ENCODE measurements at places on chromosomes 6 and 20.

- no peak for DNase-seq
These were observed 1.1 kb upstream of the PSMB8 start for GRCh38 chr6:32844839-32845383.

GRCh38 chr20:60271597-60271996, 313.4 kb downstream of the CDH26 start:
- DNase-seq = peak; percentile 36

GRCh38 chr20:3753098-3753497, 14.5 kb downstream of the ADISSP start:
- DNase-seq = peak; percentile 79

DNA sequence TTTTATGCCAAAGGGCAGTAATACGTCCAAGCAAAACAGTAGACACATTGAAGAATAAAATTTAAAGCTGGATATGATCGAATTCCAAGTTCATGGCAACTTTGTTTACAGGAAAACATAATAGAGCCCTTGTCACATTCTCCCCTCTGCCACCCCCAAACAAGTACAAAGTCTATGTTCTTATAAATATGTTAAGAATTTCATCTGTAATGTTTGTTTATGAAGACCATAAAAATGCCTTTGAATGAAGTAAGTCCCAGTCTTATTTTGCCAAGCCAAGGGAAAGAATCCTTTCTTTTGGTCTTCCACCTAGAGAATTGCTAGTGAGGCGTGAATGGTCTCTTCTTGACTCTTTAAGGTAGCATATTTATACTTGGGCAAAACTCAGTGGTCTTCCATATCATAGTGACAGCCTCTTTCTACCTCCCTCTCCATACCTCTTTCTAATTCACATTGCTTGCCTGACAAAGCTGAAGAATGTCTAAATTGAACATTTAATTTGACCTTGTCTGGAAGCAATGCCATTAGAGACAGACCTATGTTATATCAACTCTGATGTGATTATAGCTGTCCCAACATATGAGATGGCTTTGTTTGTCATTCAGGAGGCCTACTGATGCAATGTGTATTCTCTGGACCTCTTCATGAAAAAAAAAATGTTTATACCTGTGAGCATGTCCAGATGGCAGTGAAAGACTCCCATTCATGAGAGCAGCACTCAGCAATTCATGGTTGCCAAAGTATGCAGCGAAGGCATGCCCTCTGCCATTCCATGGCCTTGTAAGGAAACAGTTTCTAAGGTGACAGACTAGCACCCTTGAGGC, 70.6 kb upstream of the CCN2 start:
- no peak for DNase-seq

- DNase-seq = no peak
These were observed 18.5 kb upstream of the PHACTR3 start for GRCh38 chr20:59585714-59586409.

DNA sequence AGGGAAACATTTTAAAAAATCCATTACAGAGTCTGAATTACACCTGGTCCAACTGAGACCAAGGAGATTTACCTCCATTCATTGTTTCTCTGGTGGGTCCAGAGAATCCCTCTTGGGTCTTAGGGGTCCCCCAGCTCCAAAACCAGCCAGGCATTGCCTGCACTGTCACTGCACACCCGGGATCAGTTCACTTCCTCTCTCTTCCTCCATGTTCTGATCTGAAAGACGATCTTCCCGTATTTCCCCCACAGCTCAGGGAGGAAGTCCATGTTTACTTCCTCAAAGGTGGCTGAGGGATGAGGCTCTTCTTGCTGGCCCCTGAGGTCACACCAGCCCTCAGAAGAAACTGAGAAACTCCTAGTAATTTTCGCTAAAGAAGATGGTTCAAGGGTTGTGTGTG, 159.7 kb downstream of the BMP7 start:
- no peak for DNase-seq

GRCh38 chr20:2617099-2617714, 35.2 kb upstream of the NOP56 start:
- DNase-seq = no peak

- peak; percentile 82 for DNase-seq
These were observed 25.2 kb downstream of the TBPL1 start for GRCh38 chr6:133977983-133978895.

GRCh38 chr6:45483021-45483420, 105.3 kb upstream of the SUPT3H start:
- peak; percentile 96 for DNase-seq

DNA sequence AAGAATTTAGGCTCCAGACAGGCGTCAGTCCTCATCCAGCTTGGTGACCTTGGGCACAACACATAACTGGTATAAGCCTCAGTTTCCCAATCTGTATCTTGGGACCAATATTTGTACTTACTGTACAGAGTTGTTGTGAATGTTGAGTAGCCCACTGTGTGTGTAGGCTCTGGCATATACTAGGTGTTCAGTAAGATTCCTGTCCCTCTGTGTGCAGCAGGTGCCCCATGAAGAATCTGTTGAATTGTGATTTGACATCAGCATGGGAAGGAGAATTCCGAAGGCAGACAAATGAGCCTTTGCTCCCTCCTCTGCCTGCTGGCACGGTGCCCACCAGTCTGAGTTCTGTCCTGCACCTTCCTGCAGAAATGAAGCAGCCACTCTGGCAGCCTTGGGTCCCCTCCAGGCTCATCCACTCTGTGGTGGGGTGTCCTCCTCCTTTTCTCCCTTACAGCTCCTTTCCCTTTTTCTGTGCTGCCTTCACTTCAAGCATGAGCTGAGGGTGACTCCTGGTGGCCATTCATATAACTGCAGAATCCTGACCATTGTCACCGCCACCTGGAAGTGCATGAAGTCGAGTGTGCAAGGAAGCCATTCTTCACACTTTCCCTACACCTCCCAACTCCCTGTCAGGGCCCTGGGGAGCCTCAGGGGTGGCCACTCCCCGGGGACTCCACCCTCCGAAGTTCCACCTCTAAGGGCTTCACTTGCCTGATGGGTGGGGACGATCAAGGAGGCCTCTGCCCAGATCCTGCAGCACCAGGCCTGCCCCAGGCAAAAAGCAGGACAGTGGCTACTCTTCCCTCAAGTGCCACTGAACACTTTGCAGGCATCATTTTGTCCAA, 48.2 kb downstream of the MRPL14 start:
- DNase-seq = peak; percentile 74

DNA sequence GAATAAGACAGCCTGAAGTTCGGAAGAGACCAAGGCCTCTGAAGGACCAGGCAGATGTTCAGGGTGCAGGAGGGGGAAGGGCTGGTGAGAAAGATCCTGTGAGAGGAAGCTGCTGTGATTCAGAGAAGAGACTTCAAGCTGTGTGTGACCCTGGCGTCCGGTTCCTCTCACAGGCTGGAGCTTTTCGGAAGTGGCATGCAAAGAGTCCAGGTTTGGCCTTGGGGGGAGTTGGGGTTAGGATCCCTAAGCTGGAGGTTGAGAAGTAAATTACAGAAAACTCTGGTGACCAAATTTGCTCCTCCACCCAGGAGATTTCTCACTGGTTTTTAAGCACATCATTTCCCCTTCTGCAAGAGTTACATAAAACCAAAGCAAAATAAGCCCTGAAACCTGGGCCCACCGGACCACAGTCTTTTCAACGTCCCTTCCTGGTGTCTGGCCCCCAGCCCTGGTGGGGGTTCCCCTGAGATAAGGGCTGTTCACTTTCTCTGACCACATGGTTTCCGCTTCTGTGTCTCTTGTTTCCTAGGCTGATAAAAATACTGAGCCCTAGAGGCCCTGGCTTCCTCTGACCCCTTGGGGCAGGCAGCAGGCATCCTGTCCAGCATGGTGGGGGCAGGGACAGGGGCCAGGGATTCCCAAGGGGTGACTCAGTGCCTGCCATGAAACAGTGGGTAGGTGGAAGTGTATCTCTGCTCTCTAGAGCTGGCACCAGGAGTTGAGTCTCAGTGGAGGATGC, 12.0 kb upstream of the LTA start:
- DNase-seq = peak; percentile 75

GRCh38 chr20:44067650-44068081, 119.3 kb downstream of the JPH2 start:
- no peak for DNase-seq

DNA sequence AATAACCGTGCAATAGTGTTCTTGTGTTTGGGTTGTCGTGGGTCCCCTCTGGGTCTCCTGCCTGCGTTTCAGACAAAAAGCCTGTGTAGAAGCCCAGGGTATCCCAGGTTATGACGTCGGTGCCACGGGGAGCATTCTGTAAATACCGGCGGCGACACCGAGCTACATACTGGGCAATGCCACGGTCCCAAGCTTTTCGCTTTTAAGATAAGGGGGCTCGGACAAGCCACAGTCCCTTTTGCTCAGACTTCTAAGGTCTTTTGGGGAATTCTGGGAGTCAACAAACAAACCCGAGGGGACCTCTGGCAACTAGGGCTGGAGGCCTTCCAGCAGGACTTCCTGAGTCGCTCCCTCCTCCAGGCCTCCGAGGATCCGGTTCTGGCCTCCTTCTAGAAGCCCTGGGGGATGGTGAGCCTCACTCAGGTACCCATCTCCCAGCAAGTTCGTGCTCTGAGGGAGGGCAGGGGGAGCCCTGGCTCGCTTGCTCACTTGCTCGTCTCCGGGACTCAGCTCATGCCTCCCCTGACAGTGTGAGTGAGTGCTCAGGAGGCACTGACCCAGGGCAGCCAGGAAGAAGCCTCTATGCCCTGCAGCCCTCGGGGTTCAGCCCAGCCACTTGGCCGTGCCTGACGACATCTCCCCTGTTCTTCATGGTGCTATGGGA, 62.4 kb upstream of the MRPS10 start:
- DNase-seq = peak; percentile 35

DNA sequence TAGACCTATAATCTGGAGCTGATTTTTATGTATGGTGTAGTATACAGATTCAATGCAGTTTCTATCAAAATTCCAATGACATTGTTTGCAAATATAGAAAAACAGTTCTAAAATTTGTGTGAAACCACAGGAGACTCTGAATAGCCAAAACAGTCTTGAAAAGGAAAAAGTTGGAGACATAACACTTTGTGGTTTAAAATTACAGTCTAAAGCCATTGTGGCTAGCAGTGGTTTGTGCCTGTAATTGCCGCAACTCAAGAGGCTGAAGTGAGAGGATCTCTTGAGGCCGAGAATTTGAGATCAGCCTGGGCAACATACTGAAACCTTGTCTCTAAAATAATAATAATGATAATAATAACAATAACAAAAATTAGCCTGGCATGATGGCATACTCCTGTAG, 213.7 kb downstream of the CDKAL1 start:
- DNase-seq = no peak

- peak; percentile 27 for DNase-seq
These were observed 16.2 kb downstream of the GABRR2 start for GRCh38 chr6:89298680-89299465.

All from GM23248 (cell line).